HS-27A (cell line): ENCODE measurements at places on chromosomes 5 and 9.
A peak's percentile ranks its signal among the peaks of the same experiment; 100 is the strongest.

GRCh38 chr9:97786341-97786740, 66.7 kb upstream of the FOXE1 start:
- DNase-seq: no peak

GRCh38 chr9:36725777-36726356, 153.2 kb downstream of the MELK start:
- DNase-seq: no peak

GRCh38 chr5:72096602-72097188, 10.6 kb upstream of the MAP1B start:
- DNase-seq: no peak

DNA sequence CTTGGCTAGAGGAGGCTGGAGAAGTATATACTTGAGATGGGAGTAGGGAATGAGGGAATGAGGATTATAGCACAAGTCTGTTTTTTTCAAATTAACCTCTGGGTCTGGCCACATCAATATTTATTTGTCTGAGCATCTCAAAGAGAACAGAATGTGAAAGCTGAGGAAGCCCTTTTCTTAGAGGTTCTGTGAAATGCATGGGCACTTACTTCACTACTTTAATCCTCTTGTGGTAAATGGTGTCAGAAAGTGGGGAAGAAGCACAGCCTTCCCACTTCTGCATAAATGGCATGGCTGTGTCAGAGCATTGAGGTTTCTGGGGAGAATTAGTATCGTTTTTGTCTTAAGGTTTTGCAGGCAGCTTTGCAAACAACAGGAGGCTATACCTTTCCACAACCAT, 48.6 kb downstream of the SPATA31D1 start:
- DNase-seq: no peak

DNA sequence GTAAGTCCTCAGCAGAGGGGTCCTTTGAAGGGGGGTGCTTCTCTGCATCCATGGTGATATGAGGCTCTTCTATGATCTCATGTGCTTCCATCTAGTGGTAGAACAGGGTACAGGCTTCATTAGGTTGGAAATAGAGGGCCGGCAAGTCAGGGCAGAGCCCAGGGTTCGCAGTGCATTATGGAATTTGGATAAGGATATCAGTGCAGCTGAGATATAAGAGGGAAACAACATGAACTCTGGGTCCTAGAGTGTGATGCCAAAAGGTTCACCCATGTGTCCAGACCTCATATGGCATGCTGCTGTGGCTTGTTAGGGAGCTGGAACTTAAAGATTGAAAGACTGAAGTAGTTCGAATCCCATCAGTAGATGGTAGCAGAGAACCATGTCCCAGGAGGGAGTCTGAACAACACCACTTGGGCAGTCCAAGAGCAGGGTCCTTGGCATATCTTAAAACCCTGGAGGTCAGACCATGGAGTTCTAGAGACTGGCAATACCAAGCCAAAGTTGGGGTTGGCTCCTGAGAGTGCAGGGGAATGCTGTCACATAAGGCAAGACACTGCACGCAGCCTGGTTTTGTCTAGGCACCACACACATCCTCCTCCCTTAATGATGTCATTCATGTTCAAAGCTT, 2.3 kb downstream of the FAM221B start:
- peak; percentile 65 for DNase-seq

- no peak for DNase-seq
Observed at GRCh38 chr5:14906628-14907027, 35.0 kb upstream of the ANKH start.

DNA sequence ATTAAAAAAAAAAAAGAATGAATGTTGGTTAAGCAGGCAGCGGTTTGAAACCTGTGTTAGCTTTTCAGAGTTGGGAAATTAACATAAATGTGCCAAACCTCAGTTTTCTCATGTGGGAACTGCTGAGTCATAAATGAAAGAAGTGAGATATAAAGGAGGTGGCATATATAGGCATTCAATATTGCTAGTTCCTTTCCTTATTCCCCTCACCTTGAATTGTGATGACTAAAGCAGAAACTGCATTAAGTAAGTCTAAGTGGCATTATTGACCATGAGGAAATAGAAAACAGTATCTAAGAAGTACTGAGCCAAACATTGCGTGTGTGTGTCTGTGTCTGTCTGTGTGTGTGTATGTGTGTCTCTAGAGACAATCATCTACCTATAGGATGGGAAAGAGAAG, 691.2 kb downstream of the TLR4 start:
- no peak for DNase-seq

- DNase-seq: no peak
Observed at GRCh38 chr5:27516437-27516836, 478.1 kb upstream of the CDH9 start.

- DNase-seq: no peak
Observed at GRCh38 chr5:44011518-44011917, 377.7 kb downstream of the FGF10 start.

DNA sequence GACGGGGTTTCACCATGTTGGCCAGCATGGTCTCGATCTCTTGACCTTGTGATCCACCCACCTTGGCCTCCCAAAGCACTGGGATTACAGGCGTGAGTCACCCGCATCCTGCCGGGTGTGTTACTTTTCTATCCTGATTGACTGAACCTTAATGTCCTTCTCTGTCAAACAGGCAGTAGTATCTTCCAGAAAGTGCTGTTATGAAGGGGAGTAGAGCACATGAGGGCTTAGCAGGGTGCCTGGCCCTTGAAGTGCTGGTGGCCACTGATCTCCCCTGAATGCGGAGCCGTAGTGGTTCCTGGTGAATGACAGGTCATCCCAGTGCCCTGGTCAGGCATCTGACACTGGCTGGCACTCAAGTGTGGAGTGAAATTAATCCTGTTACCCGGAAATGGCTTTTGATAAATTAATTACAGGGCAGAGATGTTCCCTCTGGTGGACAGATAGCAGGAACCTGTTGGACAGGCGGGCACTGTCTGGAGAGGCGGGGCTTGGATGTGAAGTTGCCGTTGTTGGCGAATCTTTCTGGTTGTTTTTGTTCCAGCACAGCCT, 28.4 kb downstream of the PRRC2B start:
- no peak for DNase-seq
